Activated T-helper 2 cell treated with anti-CD3 and anti-CD28 coated beads, Interferon-gamma antibody, Interleukin-2, Interleukin-4, amounts not matched to agents 10 μg/mL and 5 μg/mL and 100 μg/mL, durations not matched to agents 14 hours and 24 hours and 36 hours (primary cell): ENCODE measurements at places on chromosomes 4 and X.

- DNase-seq, result no peak
- H3K4me1 ChIP-seq, result no peaks in the 10 kb centered on the region
- H3K27ac ChIP-seq, result no peak overlapping the region
- no peaks in the 10 kb centered on the region for H3K27me3 ChIP-seq
- H3K4me3 ChIP-seq, result no peak overlapping the region
Measured at GRCh38 chr4:35883108-35883507, 361.2 kb downstream of the ARAP2 start.

- H3K4me1 ChIP-seq, result peaks cover 29% of the 10 kb centered on the region
- no peak for DNase-seq
- peaks cover 19% of the 10 kb centered on the region for H3K27me3 ChIP-seq
- no peak overlapping the region for H3K27ac ChIP-seq
Measured at GRCh38 chr4:147730333-147730732, 1.6 kb upstream of the ARHGAP10 start.

GRCh38 chrX:71118032-71118984 lies at the start of gene MED12:
Gene MED12 (plus strand): TSS chrX:71118596. CDS start chrX:71118755, 159 bp downstream.
- H3K4me3 ChIP-seq, result peak within 1 kb of the TSS; percentile 80
- peaks cover 16% of the 10 kb centered on the region for H3K4me1 ChIP-seq
- H3K27me3 ChIP-seq, result no peaks in the 10 kb centered on the region
- peaks cover 27% of the 10 kb centered on the region for H3K36me3 ChIP-seq

- peaks cover 78% of the 10 kb centered on the region for H3K36me3 ChIP-seq
- H3K4me3 ChIP-seq, result no peak overlapping the region
- H3K27me3 ChIP-seq, result no peaks in the 10 kb centered on the region
- H3K27ac ChIP-seq, result no peak overlapping the region
- peaks cover 13% of the 10 kb centered on the region for H3K4me1 ChIP-seq
Measured at GRCh38 chr4:128846063-128846462, 36.6 kb downstream of the JADE1 start.

DNA sequence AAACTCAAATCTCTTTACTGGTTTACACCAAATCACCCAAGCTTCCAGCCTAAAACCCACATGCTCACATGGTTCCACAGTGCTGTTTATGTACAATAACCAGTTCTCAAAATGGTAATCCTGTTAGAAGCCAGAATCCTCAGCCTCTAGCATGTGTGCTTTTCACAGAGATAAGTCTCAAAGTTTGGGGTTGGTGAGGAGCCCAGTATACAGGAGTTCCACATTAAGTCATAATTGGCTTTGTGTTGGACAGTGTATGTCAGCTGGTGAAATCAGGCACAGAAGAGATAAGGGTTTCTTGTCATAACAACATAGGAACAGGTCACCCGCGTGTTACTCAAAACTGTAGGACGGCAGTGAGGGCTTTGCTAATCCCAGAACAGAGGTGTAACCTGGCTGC lies at the start of gene TRIML1:
TSS of gene TRIML1 (plus strand) at position 301 of the 400 bp plus-strand sequence. CDS start 118 bp downstream, outside the sequence.
- no peak within 1 kb of the TSS for H3K4me3 ChIP-seq
- no peak within 1 kb of the TSS for H3K27ac ChIP-seq
- H3K36me3 ChIP-seq, result no peaks in the 10 kb centered on the region

GRCh38 chrX:107856289-107856688 lies 30.6 kb downstream of the MID2 start:
- H3K27ac ChIP-seq, result no peak overlapping the region
- DNase-seq, result no peak
- no peaks in the 10 kb centered on the region for H3K27me3 ChIP-seq
- peaks cover 3% of the 10 kb centered on the region for H3K4me1 ChIP-seq
- no peak overlapping the region for H3K4me3 ChIP-seq

DNA sequence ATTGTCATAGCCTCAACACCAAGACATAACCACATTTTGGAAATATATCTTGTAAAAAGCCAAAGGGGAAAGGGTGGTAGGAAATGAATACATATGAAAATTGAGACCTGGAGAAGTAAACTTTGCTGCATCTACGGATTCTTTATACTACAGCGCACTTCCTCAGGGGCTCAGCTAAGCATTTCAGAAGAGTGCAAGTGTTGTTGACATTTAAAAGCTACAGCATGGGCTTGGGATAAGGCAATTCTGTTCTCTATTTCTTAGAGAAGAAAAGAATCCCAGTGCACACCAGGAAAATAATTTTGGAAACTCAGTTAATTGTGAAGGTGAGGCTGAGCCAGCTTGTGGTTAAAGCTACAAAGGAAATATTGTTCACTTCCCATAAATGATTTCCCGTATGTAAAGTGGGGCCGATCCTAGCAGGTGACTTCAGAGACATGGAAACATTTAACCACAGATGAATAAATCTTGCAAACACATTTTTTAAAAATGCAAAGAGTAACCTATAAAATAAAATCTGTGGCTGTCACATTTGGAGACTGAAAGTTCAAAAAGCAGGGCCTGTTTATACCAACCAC lies 12.6 kb upstream of the GBA3 start:
- no peak overlapping the region for H3K27ac ChIP-seq
- no peak overlapping the region for H3K4me3 ChIP-seq
- peaks cover 16% of the 10 kb centered on the region for H3K4me1 ChIP-seq
- DNase-seq, result no peak
- H3K27me3 ChIP-seq, result no peaks in the 10 kb centered on the region

DNA sequence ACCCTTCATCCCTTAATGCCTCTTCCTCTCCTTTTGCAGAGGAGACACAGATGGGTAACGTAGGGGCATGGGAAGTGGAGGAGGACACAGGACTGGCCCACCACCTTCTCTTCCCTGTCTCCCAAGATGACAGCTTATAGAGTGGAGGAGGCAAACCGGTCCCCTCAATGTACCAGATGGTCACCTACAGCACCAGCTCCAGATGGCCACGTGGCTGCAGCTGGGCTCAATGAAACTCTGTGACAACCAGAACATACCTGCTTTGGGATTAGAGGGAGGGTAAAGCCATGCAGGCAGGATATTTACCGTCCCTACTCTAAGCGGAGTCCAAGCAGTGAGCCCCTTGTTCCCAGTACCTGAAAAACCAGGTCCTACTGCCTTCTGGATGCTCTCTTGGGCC lies 7.5 kb upstream of the KLHL15 start:
- no peak overlapping the region for H3K4me3 ChIP-seq
- no peaks in the 10 kb centered on the region for H3K36me3 ChIP-seq
- DNase-seq, result no peak
- no peak overlapping the region for H3K27ac ChIP-seq
- H3K27me3 ChIP-seq, result peaks cover 4% of the 10 kb centered on the region
- no peaks in the 10 kb centered on the region for H3K4me1 ChIP-seq

GRCh38 chr4:160514126-160514525 lies 1411.2 kb downstream of the RAPGEF2 start:
- H3K4me1 ChIP-seq, result no peaks in the 10 kb centered on the region
- no peaks in the 10 kb centered on the region for H3K36me3 ChIP-seq
- no peak for DNase-seq
- H3K27me3 ChIP-seq, result no peaks in the 10 kb centered on the region

GRCh38 chr4:53023677-53024299 lies 161.7 kb downstream of the RASL11B start:
- no peak overlapping the region for H3K4me3 ChIP-seq
- H3K27me3 ChIP-seq, result no peaks in the 10 kb centered on the region
- DNase-seq, result no peak
- no peak overlapping the region for H3K27ac ChIP-seq
- H3K36me3 ChIP-seq, result peaks cover 4% of the 10 kb centered on the region

DNA sequence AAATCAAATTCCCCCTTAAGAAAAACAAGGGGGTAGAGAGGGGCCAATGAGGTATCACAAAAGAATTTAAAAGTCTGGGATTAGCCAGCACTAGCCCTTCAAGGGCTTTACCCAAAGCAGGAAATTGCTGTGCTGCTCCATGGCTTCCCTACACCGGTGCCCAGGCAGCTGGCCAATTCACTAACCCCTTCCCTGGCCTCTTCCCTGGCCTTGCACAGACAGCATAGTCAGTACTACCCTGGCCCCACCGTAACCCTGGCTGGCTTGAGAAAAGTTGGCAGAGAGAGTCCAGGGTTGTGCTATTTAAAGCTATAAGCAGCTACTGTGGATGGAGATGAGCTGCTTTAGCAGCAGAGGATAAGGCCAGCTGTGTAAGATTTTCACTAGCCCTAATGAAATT lies 43.1 kb downstream of the ADAMTS3 start:
- no peaks in the 10 kb centered on the region for H3K4me1 ChIP-seq
- no peaks in the 10 kb centered on the region for H3K36me3 ChIP-seq
- H3K27ac ChIP-seq, result no peak overlapping the region
- DNase-seq, result no peak
- H3K27me3 ChIP-seq, result no peaks in the 10 kb centered on the region
- H3K4me3 ChIP-seq, result no peak overlapping the region

DNA sequence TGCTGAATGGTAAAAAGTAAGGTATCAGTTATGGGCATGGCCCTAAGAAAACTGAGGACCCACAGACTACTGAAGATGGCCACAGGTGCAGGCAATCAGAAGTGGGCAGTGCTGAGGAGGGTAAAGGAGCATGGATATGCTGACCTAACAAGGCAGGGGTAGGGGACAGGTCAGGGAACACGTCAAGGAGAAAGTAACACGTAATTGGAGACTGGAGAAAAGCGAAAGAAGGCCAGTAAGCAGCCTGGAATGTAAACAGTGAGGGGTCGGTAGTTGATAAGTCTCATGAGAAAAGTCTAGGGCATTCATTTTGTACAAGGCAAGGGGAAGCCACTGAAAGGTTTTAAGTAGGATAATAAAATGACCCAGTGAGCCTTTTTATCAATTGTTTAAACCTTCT lies 153.3 kb downstream of the PRDM5 start:
- H3K4me3 ChIP-seq, result no peak overlapping the region
- H3K4me1 ChIP-seq, result no peaks in the 10 kb centered on the region
- no peaks in the 10 kb centered on the region for H3K36me3 ChIP-seq
- peaks cover 3% of the 10 kb centered on the region for H3K27me3 ChIP-seq
- no peak for DNase-seq

DNA sequence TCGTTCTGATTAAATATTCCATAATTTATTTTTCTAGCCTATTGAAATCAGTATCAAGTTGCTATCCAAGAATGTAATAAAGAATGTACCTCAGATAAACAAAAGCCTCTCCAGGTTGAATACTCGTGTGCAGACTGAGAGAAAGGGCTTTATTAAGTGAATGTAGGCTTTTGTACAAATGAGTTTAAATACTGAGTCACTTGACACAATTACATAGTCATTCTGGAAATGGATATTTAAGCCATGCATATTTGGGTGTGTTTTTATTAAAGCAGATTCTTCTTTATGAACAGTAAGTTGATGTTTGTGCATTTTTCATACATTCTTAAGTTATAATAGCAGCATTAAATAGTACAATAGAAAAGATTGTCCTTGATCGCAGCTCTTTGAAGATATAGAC lies 139.8 kb upstream of the GK2 start:
- no peak for DNase-seq
- H3K27me3 ChIP-seq, result no peaks in the 10 kb centered on the region
- H3K27ac ChIP-seq, result no peak overlapping the region
- no peaks in the 10 kb centered on the region for H3K36me3 ChIP-seq
- no peaks in the 10 kb centered on the region for H3K4me1 ChIP-seq
- no peak overlapping the region for H3K4me3 ChIP-seq
